ENCODE measurements at places on chromosomes 11 and 22. TPM values are rescaled to one million over a fixed set of nuclear protein-coding genes. Genes with fewer than 3 reads are reported as not detected.

DNA sequence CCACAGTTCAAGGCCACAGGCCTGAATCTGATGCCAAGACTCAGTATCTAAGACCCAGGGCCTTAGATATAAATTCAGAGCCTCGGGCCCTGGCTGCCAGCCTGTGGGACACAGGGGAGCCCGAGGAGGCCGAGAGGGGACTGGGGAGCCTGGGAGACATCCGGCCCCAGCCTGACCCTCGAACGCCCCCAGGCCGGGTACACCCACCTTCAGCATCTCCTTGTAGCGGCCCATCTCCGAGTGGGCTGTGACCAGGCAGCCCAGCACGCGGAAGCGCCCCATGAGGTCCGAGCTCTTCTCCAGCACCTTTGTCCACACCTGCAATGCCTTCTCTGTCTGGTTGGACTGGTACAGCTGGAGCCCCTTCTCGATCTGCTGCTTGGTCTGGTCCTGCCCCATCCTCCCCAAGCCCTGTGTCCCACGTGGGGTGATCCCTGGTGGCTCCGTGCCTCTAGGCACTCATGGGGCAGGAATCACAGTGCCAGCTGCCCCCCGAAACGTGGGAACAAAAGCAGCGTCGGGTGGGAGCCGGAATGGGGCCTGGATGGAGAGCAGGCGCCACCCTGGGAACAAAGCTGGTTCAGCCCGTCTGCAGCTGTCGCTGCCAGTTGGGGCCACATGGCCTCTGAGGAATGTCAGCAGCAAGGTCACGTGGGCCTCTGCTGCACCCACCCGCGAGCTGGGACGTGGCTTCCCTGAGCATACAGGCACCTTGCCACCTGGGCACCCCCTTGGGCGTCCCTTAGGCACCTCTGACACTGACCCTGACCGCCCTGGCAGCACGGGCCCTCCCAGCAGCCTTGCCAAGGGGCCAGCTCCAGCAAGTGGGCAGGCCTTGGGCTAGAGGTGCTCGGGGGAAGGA, at the start of gene RAPSN:
Gene RAPSN (minus strand): TSS at position 571 of the 862 bp plus-strand sequence. CDS start 172 bp downstream, at position 399.
- no peak for DNase-seq

- DNase-seq = no peak
These were observed 1.6 kb downstream of the MRPL48 start for GRCh38 chr11:73789279-73789670.

DNA sequence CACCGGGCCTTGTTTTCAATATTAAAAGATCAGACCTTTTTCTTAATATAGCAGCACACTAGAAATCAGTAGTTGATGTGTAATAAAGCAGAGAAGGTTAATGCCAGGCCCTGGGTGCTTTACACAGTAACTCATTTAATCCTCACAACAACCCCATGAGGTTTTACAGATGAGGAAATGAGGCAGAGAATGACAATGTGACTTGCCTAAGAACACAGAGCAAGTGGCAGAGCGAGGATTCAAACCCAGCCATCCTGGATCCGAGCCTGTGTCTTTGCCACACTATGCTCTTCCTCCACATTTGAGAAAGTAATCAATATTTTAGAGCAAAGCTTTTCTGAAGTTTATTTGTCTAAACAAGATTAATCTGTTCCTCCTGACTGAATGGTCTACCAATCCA, 7.2 kb downstream of the JAML start:
- DNase-seq = no peak

GRCh38 chr22:46022881-46023512, 46.0 kb upstream of the WNT7B start:
- no peak for DNase-seq

BATF2 gene
- polyA plus RNA-seq = not detected

DNA sequence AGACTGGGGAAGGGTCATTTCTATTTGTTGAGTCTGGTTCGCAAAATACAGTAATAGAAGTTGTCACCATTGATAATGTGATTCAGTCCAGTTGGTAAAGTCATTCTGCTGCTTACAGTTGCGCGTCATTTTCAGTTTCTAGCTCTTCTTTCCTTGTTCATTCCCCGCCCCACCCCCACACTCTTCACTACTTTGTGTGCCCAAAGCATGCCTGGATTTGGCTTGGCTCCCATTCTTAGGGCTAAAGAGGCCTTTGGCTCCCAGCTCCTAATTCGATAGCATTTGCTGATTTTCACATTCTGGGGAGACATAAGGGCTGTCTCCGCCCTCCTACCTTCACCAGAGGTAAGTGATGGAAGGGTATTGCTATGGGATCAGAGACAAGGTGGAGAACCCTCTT, 43.0 kb downstream of the CECR2 start:
- DNase-seq = peak; percentile 40

DNA sequence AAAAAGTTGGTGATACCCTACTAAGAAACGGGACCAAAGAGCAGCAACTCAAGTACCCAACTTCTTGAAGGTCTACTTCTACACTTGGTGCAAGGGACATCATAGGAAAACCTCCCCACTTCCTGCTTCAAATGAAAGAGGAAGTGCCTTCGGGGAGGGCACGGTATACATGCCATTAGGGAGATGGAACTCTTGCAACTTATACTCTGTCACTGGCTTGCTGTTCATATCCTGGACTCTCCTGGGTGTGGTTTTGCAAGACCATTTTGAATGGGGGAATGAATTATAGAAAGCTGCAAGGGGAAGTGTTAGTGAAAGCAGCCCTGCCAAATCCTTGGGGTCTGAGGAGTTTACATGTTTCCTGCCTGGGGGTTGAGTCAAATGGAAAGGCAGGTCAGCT, 41.9 kb downstream of the CSNK2A3 start:
- no peak for DNase-seq

DNA sequence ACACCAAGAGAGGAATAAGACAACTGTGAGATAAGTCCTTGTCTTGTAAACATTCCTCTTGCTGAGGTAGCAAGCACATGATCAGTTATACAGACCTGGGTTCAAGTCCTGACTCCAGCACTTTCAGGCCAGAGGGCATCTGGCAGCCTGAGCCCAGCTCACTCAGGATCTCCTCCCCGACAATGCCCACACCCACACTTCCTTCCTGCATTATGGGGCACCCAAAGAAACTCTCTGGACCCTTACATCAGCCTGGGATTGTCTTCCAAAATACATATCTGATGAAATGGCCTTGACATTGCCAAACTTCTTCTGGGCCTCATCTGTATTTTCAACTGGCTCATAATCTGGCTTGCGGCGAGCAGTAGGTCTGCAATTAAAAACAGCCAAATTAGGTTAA, 48.6 kb downstream of the ARFGAP3 start:
- DNase-seq = no peak

- no peak for DNase-seq
These were observed 5.7 kb downstream of the C1QTNF6 start for GRCh38 chr22:37182101-37182948.

DLG2 gene
- 3.5 TPM for polyA plus RNA-seq

- DNase-seq = no peak
These were observed 1.1 kb downstream of the RRP8 start for GRCh38 chr11:6602096-6602940.

- DNase-seq = no peak
These were observed 39.6 kb downstream of the AP2A2 start for GRCh38 chr11:965206-965775.

DNA sequence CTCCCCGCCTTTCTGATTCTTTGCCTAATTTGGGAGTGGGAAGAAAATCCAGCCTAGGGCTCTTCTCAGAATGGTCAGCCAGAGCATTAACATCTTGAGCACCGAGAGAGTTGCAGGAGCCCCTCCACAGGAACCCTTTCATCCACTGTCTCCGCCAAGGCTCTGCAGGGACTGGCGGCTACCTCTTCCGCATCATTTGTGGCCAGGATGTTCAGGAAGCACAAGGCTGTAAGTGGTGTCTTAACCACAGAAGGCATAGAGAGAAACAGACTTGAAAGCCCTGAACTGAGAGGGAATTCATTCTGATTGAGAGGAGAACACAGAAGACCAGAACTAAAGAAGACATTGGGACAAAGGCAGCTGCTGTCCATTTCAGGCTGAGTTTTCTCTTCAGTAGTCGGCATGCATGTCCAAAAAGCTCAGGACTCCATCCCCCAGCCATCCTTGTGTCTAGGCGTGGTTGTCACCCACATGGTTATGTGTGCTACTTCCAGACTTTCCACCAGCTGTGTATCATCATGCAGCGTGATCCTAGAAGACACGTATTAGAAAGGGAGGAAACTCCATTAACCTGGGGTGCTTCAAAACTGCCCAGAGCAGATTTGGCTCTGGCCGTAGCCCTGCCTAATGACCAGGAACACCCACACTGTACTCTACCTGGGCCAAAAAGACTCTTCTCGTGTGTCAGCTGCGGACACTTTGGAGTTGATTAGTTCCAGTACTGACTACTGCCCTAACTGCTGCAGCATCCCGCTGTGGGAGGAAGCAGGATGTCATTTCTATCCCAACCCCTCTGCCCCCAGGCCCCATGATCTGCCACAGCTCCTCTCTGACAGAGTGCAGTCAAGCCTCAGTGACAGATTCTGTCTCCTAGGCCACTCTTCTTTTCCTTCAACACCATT, 725.1 kb downstream of the NTM start:
- no peak for DNase-seq

- DNase-seq = no peak
These were observed 16.5 kb downstream of the WT1 start for GRCh38 chr11:32418836-32419235.

GRCh38 chr11:105324156-105324555, 184.6 kb upstream of the CARD18 start:
- no peak for DNase-seq

GRCh38 chr11:63508009-63508408, 2.1 kb downstream of the LGALS12 start:
- DNase-seq = peak; percentile 65

All from cardiac muscle cell (in vitro differentiated cells and primary cell).